ENCODE measurements at places on chromosomes 2 and 18. TPM values are rescaled to one million over a fixed set of nuclear protein-coding genes. Genes with fewer than 3 reads are reported as not detected.

DNA sequence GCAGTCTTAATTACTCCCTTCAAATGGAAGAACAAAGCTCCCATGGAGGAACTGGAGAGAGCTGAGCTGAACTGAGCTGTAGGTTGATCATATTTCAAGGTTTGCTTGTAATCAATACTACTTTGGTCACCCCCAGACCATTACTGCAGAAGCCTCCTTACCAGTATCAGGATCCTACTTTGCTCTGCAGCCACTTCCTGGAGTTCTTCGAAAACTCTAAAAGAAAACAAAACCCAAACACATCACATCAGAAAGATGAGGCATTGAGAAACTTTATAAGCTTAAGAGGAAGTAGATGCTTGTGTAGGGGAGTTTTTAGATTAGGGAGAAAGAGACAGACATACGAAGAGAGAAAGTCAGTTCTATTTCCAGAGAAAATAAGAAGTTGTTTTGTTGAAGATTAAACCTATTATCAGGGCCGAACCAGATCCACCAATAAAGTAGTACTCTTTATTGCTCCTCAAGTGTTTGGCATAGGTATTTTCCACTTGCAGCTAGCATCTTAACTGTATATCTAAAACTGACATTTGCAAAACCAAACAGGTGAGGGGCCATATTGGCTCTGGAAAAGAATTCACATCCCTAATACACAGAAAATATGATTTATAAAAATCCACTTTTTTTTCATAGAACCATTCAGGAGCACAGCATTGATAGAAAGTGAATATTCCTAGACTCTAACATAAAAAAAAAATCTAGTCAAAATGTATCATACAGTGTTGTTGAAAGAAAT is 166.9 kb upstream of the KLF7 start:
- no peak for DNase-seq

- DNase-seq, result no peak
Observed at GRCh38 chr2:216575465-216575864, 57.8 kb upstream of the IGFBP2 start.

GRCh38 chr18:63624863-63625262 is 19.2 kb downstream of the SERPINB4 start:
- no peak for DNase-seq

Gene CGREF1
- 3.7 TPM for total RNA-seq

GRCh38 chr2:207164006-207164831 is 1.5 kb downstream of the KLF7 start:
- peak; percentile 26 for DNase-seq

GRCh38 chr18:44680273-44681075 is at the start of gene SETBP1:
Gene SETBP1 (plus strand): TSS chr18:44680888. CDS start chr18:44701347, 20,459 bp downstream.
- DNase-seq, result peak; percentile 75

Gene CXCR1
- not detected for total RNA-seq

DNA sequence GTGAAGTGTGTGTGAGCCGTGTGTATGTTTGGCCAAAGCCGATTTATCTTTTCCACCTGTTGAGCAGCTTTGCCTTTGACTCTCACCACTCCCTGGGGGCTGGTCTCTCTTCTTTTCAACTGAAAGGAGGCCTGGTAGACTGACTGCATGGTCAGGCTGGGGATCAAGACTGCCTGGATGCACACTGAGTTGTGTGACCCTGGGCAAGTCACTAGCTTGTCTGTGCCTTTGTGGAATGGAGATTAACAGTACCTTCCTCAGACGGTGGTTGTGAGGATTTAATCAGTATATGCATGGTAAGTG is 85.5 kb downstream of the TANC1 start:
- no peak for DNase-seq

GRCh38 chr2:106090916-106091618 is 103.0 kb downstream of the UXS1 start:
- DNase-seq, result no peak

Data from activated CD8-positive, alpha-beta T cell treated with anti-CD3 and anti-CD28 coated beads for 36 hours (primary cell).